ENCODE measurements at places on chromosomes 5 and 9.

GRCh38 chr5:96562614-96563013 is 99.6 kb upstream of the CAST start:
- DNase-seq: no peak

DNA sequence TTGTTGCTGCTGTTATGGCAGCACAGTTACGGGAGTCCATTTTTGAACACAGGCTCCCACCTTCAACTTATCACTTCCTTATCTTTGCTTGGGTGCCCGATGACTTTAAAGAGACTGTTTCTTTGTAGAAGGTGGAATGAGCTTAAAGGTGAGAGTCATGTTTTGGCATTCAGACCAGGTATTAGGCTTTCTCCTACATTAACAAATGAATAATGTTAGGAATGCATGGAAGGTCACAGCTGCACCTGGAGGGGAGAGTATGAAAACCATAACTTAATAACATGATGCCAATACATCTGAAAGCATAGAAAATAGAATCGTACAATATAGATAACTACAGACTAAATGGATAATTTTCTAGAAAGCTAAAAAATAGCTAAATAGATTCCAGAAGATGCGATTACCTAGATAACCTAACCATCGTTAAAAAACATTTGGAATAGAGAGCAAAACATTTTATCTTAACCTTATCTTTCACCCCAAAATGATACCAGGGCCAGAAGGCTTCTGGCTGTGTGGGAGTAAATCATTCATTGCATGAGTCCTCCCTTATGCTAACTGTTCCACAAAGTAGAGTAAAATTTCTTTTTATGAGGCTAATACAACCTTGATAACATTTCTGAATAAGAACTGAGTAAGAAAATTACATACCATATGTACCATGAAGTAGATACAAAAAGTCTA is 126.2 kb upstream of the ADCY2 start:
- DNase-seq: no peak

GRCh38 chr9:137975936-137976565 is 98.5 kb downstream of the CACNA1B start:
- DNase-seq: no peak

DNA sequence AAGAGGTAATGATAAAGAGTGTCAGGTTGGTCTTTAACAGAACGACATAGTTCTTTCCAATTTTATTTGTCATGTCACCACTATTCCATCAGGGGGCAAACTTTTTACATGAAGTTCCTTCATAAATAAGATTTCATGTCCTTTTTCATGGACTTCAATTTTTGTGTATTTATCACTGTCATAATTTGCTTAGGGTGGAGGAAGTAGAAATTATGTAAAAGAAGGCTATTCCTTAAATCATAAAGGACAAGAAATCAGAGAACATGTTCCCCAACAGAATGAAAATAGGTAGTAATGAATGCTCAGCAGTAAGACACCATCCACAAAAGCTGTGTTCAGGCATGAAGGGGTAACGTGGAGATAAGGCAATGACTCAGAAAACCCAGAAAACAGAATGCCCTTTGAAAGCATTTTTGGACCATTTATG is 72.7 kb downstream of the ZFAND5 start:
- DNase-seq: peak; percentile 56

- no peak for DNase-seq
Measured at GRCh38 chr9:37917801-37918664, 14.1 kb upstream of the SLC25A51 start.
